ENCODE measurements at places on chromosomes 11 and 22.

- no peak for DNase-seq
These were observed 11.8 kb downstream of the SMPD1 start for GRCh38 chr11:6402061-6402470.

- no peak for DNase-seq
These were observed 132.5 kb downstream of the HIPK3 start for GRCh38 chr11:33389635-33390034.

- DNase-seq, result no peak
These were observed 523.8 kb downstream of the BRD1 start for GRCh38 chr22:49303781-49304461.

DNA sequence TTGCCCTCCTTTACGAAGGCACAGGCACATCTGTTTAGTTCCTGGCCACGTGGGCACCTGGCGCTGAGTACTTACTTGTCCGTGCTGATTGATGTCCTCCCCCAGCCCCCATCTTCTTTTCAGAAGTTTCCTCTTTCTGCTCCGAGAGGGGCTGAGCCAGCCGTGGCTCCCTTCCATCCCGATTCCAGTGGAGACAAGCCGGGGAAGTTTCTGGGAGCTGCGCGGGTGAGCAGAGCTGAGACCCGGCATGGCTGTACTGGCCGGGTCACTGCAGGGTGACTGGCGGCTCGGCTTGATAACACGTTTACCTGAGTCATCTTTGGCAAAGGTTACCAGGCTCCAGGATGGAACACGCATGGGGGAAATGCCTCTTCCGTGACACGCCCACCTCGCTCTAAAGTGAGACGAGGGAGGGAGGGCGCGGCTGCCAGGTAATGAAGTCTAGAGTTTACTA is 45.4 kb upstream of the ATXN10 start:
- no peak for DNase-seq

DNA sequence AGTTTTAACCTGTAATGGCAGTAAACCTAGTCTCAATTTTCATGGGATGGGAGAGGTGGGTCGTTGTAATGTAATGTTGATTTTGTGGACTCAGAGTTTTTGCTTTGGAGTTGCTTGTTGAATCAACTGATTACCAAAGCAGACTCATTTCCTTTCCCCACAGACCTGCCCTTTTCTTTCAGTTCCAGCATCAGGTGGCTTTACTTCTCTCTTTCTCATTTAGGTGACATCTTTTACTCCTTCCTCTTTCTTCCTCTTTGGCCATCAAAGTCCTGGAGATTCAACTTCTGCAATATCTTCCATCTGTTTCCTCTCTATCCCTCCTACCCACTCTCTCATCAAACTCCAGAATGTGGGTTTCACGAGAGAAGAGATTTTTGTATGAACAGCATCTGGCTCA is 313.9 kb downstream of the TMEM135 start:
- DNase-seq, result no peak

DNA sequence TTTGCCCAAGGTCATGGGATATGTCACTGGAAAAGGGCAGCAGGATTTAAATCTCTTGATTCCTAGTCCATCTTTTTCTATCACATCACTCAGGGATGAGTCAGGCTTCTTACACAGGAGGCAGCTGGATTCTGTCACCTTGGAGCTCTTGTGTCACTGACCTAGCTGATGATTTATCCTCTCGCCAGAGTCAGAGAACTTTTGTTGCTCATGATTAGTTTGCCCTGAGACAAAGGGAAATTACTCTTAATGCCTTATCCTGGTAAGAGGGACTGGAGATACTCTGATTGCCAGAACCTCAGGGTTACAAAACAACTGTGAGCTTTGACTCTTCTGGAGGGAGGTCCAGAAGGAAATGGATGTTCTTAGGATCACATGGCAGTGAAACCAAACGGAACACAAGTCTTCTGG is 10.1 kb downstream of the COA4 start:
- DNase-seq, result no peak

All from stimulated activated CD8-positive, alpha-beta memory T cell treated with anti-CD3 and anti-CD28 coated beads, Interleukin-4, amount 100 ng/mL, for 1 hour (primary cell).